ENCODE measurements at places on chromosomes 2 and 18.

- DNase-seq, result no peak
These were observed 6.5 kb upstream of the ZAP70 start for GRCh38 chr2:97706708-97707345.

- DNase-seq, result no peak
These were observed 3.4 kb downstream of the CYP26B1 start for GRCh38 chr2:72144274-72144631.

GRCh38 chr2:53033411-53033810, 734.2 kb upstream of the CHAC2 start:
- no peak for DNase-seq

- DNase-seq, result no peak
These were observed 25.2 kb downstream of the MYCN start for GRCh38 chr2:15965564-15966019.

DNA sequence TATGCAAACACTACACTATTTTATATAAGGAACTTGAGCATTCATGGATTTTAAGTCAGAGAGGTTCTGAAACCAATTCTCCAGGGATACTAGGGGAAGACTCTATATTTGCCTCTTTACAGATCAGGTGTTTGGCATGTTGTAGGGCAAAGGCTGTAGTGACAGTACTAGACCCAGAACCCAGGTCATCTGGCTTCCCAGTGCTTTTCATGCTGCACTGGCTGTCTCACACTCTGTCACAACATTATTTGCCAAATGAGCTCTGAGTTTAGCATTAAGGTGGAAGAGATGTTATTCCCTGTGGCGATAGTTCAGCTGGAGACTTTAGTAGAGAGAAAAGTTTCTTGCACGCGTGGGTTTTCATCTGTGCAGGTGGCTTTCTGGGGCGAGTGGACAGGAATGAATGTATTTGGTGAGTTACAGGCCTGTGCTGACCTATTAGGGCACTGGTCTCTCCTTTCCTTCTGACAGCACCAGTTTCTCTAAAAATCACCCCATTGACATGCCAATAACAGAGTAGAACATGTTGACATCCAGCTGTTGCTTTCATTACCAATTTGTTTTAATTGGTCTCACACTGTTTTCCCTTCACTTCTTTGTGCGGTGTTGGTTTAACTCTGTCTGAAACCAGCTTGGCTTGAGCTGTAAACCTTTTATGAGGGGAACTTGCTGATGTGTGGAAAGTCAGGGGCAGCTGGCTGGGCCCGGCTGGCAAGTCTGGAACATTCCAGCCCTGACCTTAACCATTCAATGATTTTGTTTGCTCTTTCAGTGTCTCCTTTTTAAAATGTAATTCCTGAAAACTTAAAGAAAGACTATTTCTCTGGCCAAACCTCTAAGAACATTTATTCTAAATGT, 643.0 kb upstream of the FAM98A start:
- DNase-seq, result no peak

DNA sequence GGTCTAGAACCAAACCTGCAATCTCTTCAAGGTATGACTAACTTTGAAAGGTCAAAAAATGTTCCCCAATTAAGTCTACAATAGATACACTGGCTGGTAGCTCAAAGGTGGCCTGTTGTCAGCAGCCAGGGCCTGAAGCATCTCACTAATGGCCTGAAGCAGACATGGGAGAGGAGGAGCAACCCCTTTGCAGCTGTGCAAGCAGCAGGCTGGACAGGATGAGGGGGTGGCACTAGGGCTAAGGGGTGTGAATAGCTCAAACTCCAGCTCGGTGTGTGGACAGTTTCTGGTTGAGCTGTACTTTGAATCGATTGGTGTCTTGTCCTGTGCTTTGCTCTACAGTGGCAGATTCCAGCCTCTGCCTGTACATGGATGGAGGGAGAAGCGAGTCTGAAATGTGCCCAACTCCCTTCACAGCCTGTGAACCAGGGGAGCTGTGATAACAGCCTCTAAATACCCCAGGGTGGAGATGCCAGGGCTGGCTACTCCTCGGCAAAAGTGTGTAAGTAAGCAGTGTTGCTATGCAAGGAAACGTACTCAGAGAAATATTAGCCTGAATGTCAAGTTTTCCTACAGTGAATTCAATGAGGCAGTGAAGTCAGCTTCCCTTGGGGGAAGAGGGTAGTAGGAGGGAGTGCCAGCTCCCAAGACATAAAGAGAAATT, 34.7 kb upstream of the DTNB start:
- no peak for DNase-seq

All from GM04504 (cell line).